ENCODE measurements at places on chromosomes 3 and 15.

GRCh38 chr15:57540736-57541135 is 51.0 kb upstream of the MYZAP start:
- DNase-seq = peak; percentile 66

- DNase-seq = no peak
Observed at GRCh38 chr3:97959872-97960271, 12.4 kb downstream of the RIOX2 start.

GRCh38 chr3:196181127-196181546 is 30.1 kb downstream of the ZDHHC19 start:
- no peak for DNase-seq

DNA sequence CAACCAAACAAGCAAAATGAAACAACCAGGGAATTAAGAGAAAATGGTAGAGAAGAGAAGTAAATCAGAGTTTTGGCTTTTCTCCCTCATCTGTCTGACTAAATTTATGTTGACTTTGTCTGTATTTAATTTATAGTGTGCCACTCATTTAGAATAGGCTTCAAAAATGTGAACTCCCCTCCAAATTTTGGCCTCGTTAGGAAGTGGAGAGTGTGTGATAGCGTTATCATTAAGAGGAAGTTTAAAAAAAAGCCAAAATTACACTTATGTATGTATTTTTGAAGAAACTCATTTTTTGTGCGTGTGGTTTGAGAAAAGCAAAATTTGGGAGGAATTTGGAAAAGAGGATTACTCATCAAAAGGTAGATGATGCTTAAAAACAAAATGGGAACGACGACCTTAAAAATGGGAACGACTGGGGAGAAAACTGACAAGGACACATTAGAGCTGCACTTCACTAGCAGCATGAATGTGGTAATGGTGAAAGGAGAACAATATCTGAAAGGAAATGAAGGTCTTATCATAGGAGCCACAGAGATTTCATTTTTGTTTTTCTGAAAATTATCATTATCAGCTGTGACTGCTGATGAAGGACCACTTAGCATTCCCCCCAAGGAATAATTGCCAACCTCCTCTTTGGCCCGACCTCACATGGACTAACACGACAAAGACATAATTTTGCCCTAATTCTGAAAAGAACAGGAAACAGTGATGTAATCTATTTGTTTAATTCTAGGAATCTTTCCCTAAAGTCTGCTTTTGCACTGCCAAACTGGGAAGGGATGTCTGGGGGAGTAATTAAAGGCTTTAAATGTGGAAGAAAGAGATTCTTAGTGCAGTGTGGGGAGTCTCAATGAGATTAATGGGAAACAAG is 163.2 kb upstream of the P2RY1 start:
- DNase-seq = no peak

DNA sequence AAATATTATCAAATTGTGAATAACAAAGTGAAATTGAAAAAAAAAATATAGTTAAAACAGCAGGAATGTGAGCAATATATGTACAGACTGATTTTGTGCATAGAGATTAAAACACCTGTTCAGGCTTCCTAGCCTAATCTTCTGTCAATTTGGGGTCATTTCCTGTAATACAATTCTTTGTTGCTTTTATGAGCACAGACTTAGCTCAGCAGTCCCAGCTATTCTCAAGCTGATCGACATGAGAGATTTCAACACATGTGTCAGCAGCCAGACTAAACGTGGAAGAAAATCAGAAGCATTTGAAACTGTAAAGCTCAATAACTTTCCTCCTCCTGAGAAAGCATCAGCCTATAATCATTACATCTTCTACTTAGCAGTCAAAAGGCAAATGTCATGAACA is 1.6 kb upstream of the FHIT start:
- DNase-seq = no peak
